Head of caudate nucleus (tissue), 42 donors: ENCODE measurements at places on chromosomes 16 and 17.

DNA sequence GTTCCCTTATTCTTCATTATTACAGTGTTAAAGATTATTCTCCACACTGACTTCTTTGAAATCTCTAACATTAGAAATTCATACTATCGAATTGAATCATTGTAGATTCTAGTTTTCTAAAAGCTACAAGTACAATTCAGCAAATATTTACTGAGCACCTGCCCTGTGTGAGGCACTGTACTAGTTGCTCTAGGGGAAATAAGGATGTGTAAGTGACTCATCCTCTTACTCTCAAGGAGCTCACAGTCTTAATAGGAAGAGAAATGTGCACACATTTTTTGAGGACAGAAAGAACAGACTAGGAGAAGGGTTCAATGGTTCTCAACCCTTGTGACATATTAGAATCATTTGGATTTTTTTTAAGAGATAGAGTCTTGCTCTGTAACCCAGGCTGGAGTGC, 7.7 kb upstream of the SLFN12L start:
- no peak for DNase-seq

DNA sequence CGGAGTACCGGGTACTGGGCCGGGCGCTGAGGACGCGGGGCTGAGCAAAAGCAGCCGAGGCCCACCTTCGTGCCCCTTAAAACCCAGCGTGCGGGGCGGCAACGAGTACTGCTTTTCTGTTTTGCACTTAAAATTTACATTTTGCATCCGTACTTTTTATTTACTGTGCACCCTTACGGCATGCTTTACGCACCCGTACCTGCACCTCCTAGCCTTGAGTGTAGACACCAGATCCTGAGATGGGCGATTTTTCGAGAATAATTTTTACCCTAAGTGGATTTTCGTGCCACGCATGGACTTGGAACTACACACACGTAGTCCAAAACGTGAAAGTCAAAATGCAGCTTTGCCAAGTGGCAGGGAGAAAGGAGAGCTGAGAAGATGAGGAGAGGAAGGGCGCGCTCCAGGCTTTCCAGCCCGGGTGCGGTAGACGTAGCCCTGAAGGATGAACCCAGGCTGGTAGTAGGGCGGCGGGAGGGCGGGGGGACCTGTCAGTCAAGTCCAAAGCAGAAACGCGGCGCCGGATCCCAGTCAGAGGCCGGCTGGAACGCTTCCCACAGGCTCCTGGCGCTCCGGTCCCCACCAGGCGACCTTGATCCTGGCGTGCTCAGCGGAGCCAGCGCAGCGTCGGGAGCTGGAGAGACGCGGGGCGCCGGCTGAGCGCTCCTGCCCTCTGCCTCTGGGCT, 1.2 kb upstream of the CBLN1 start:
- DNase-seq: no peak

DNA sequence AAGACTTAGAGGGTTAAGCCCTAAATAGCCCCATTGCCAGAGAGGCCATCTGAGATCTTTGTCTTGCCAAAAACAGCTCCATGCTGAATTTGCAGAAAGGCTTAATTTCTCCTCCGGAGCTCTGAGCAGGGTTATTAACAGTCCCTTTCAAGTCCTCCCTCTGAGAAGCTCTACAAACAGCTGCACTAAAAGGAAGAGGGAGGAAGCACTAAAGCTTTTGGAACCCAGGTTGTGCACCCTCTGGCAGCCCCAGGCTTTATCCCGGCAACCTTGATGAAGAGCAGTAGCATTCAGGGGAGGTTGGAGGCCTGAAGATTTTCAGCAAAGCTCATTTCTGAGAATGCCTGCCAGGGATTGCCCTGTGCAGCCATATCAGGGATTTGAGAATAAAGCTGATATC, 554.7 kb downstream of the RBFOX1 start:
- no peak for DNase-seq

DNA sequence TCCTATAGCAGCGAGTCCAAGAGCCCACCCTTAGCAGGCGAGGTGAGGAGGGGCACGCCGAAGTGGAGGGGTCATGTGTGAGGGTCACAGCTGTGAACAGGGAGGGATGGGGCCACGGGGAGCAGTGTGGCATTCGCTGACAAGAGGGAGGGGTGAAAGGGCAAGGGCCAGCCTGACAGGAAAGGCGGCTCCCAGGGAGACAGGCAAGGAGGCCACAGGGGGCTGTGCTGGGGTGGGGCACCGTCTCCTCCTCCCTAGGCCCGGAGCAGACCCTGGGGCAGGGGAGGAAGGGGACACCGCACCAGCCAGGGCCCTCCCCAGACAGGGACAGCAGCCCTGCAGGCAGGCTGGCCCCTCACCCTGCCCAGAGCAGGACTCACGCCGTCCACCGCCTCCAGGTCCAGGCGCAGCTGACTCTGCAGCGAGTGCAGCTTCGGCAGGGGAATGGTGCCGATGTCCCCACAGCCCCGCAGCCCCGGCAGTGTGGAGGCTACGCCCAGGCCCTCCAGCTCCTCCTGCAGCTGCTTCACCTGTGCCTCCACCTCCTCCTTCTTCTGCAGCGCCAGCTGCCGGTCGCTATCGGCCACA, 15.1 kb downstream of the GNPTG start:
- no peak for DNase-seq

GRCh38 chr16:9344508-9344907, 253.1 kb downstream of the HAPSTR1 start:
- DNase-seq: no peak

- DNase-seq: peak; percentile 53
Observed at GRCh38 chr16:81823111-81823510, 44.0 kb downstream of the PLCG2 start.

GRCh38 chr17:64747938-64748540, 85.9 kb upstream of the SMURF2 start:
- no peak for DNase-seq

- DNase-seq: no peak
Observed at GRCh38 chr16:81445143-81445961, 744 bp downstream of the CMIP start.

- DNase-seq: no peak
Observed at GRCh38 chr16:8262299-8262698, 328.0 kb downstream of the TMEM114 start.

GRCh38 chr17:1260086-1260769, 10.0 kb upstream of the BHLHA9 start:
- DNase-seq: no peak

GRCh38 chr17:50916708-50917417, 50.7 kb upstream of the TOB1 start:
- DNase-seq: no peak

DNA sequence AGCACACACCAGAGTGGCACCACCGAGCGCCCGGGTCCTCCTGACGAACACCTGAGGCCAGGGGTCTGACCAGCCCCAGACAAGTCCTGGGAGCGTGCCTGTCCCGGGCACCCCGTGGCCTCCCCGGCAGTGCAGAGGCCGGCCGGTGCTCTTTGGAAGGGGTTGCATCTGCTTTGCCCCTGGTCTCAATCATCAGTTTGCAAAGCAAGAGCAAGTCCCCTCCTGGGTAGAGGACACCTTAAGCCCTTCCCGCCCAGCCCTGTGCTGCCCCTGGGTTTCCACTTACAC, 11.6 kb upstream of the CAPN15 start:
- no peak for DNase-seq

GRCh38 chr16:77868478-77868877, 80.1 kb downstream of the VAT1L start:
- no peak for DNase-seq

DNA sequence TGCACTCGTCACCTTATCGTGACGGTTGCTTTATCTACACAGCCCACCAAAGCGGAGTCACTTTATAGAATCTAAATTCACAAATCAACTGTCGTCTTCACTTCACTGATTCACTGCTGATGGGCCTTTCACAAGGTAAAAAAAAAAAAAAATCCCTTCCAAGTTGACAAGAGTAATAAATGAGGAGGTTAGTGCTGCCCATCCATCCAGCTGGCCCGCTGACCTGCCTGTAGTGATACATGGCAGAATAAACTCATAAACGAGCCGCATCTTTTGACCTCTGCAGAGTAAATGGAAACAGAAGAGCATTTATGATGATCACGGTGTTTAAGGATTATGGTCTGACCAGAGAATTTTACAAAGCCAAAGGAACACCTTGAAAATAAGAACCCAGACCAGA, 227.3 kb upstream of the IRX5 start:
- DNase-seq: no peak

- DNase-seq: no peak
Observed at GRCh38 chr17:1491443-1492248, 840 bp downstream of the MYO1C start.

DNA sequence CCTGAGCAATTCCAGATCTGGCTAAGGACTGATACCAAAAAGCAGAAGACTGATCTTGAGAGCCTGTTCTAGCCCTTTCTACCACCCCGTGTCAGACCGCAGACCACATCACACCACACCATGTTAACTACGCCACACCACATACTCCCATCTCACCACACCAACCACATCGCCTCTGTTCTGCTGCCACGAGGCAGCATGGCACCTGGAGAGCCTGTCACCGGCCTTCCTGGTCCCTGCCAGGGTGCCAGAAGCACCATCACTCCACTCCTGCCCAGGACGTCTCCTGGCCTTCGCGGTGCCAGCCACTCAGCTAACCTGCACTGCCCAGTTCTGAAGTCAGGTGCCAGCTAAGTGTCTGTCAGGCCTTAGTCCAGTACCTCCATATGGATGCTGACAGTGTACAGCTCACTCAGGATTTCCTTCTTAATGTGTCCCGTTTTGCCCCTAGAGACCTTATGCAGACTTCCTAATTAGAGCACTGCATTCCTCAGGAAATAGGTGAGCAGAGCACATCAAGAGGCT, 37.2 kb upstream of the BCAR1 start:
- DNase-seq: no peak

- DNase-seq: no peak
Observed at GRCh38 chr17:71667661-71668060, 453.2 kb upstream of the SOX9 start.

- no peak for DNase-seq
Observed at GRCh38 chr17:63694950-63695773, 4.8 kb downstream of the LIMD2 start.

GRCh38 chr17:10099051-10099571, 99.3 kb downstream of the GAS7 start:
- no peak for DNase-seq

DNA sequence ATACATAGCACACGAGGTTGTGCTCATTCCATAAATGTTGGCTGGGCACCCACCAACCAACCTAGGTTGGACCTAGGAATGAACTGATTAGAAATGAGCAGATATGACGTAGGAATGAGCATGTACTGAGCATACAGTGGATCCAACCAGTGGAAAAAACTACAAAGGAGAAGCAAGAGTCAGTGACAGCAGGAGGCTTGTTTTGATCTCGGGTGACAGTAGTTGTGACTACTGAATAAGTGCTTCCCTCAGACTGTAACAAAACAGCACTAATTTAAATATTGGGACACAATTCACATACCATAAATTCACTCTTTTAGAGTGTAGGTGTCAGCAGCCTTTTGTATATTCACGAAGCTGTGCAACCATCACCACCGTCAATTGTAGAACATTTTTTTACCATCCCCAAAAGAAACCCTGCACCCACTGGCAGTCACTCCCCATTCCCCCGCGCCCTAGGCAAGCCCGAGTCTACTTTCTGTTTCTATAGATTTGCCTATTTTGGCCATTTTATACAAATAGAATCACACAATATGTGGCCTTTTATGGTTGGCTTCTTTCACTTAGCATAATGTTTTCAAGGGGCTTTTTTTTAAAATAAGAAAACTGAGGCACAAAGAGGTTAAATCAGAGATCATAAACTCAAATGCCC, 7.0 kb downstream of the VAC14 start:
- DNase-seq: no peak

DNA sequence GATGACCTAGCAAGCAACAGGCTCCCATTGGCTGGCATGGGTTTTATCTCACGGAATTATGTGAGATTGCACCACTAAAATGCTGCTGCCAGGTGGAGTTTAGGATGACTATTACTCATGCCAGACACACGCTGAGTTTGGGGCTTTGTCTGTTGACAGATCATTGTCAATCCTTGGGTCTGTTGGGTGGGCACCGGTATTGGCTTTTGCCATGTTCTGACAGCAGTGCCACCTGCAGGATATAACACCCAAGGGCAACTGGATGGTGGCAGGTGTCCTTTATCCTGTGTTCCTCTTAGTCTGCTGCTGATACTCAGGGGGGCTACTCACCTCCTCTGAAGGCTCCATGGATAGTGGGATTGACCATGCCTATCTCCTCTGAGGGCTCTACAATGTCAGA, 221.6 kb upstream of the DYNLRB2 start:
- DNase-seq: no peak

GRCh38 chr16:85082173-85083050, 29.9 kb downstream of the CIBAR2 start:
- no peak for DNase-seq

- no peak for DNase-seq
Observed at GRCh38 chr16:85685251-85685650, 3.5 kb downstream of the GINS2 start.

DNA sequence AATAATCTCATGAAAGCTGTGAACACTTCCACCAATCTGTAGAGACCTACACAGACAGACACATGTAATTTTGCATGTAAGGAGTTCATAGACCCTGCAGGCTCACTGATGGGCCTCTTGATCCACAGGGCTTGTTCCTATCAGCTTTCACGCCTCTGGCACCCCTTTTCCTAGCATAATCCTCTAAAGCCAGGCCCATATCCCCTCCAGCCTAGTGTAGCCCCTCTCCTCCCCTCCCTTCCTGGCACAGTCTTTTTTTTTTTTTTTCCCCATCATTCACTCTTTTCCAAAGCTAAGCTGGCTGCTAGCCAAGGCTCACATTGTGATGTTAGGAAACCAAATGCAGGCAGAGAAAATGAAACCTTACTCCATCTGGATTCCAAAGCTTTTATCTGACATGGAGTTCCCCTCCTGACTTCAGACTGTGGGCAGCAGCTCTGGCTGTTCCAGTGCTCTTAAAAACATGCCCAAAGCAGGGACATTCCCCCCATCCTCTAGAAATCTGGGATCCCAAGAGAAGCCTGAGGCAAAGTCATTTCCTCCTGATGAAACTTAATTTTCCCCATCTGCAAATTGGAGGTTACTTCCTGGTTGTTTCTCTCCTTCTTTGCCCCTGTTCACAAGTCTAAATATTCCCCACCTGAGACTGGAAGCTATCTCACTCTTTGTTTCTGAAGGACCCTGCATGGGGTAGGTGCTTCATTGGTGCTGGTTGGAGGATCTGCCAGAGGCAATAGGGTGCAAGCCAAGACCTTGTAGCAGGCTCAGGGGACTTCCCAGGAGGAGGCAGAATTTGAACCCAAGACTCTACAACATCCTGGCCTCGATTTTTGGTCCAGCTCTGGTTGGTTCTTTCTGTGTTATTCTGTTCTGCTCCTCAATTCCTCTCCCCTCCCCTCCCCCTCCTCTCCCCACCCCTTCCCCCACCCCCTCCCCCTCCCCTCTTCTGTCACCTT, 9.9 kb upstream of the CCL5 start:
- peak; percentile 17 for DNase-seq

DNA sequence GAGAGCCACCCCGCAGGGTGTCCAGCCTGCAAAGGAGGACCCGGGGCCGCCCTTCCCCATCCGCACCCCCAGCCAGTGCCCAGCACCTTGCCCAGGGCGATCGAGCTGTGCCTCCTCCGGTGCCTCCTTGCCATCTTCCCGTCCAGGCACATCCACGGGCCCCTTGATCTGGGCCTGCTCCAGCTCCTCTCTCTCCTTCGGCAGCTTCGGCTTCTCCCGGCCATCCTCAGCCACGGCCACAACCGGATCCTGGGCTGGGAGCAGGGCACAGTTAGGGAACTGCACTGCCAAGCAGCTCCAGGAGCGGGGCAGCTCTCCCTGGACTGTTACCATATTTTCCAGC, 13.8 kb downstream of the NDUFAF8 start:
- DNase-seq: no peak
